ENCODE measurements at places on chromosomes 7 and 10.

DNA sequence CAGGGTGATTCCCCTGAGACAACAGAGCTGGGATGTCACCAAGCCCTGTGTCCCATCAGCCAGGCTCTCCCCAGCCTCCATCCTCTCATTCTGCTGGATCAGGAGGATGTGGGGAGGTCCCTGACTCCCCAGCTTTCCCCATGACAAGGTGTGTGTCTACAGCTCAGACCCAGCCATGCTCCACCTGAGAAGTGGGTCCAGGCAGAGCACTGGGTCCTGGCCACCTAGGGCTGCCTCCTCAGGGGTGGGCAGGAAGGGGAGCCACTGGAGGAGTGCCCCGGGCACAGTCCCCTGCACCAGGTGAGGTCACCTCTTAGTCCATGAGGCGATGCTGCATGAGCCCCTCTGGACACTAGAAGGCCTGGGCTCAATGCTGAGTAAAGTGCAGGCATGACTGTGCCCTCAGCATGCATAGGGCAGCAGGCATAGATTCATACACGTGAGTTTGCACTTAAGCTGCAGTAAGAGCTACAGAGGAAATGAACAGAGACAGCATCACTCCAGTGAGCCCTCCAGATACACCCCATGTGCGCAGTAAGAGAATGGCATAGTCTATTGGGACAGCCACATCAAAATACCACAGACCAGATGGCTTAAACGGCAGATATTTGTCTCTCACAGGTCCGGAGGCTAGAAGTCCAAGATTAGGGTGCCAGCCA lies 48.3 kb downstream of the ALOX5 start:
- no peak for DNase-seq

GRCh38 chr10:121607310-121608055 lies 9.2 kb upstream of the FGFR2 start:
- DNase-seq: no peak

GRCh38 chr7:117053432-117053831 lies 100.1 kb downstream of the ST7 start:
- DNase-seq: no peak

GRCh38 chr7:2069472-2069860 lies 163.3 kb downstream of the MAD1L1 start:
- DNase-seq: no peak

GRCh38 chr7:42907316-42907715 lies 4.6 kb downstream of the C7orf25 start:
- no peak for DNase-seq

GRCh38 chr10:76436401-76436811 lies 1005.0 kb downstream of the LRMDA start:
- DNase-seq: no peak

- DNase-seq: no peak
Observed at GRCh38 chr7:128425850-128426249, 16.1 kb upstream of the IMPDH1 start.

GRCh38 chr10:72126184-72126871 lies 38.0 kb upstream of the SPOCK2 start:
- peak; percentile 92 for DNase-seq

DNA sequence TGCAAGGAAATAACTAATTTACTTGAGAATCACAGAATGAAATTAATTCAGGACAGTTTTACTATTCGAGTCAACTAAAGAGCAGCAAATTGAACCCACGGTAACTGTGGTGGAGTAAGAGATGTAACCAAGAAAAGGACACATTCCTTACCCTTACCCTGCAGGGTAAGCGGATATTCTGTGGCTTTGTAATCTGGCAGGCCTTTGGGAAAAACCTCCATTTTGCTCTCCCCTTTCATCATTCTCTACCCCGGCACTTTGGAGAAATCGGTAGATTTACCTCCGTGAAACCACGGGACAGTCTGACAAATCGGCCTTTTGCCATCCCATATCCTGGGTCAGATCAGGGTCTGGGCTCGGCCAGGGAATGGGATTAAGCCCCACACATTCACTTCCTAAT lies 18.4 kb downstream of the RCC1L start:
- no peak for DNase-seq

DNA sequence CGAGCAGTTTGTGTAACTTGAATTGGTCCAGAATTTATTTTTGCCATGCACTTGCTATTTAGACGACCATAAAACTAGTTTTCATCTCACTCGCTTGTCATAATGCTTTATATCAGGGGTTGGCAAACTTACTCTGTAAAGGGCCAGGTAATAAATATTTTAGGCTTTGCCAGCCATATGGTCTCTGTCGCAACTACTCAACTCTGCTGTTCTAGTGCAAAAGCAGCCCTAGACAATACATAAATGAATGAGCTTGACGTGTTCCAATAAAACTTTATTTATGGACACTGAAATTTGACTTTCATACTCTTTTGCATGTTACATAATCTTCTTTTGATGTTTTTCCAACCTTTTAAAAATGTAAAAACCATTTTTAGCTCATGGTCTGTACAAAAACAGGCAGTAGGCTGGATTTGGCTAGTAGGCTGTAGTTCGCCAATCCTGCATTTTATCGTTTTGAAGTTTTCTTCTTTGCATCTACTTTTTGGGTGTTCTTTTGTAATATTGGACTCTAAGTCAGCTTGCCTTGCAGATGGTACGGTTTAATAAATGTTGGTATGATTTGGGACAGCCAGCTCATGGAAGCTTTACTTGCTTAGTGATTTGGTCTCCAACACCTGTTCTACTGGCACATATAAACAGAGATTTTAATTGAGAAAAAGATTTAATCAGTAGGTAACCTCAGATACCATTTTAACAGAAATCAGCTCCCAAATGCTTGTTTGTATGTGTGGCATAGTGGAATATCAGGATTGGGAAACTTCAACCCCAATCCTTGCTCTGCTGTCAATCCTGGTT lies 25.6 kb downstream of the SND1 start:
- no peak for DNase-seq

DNA sequence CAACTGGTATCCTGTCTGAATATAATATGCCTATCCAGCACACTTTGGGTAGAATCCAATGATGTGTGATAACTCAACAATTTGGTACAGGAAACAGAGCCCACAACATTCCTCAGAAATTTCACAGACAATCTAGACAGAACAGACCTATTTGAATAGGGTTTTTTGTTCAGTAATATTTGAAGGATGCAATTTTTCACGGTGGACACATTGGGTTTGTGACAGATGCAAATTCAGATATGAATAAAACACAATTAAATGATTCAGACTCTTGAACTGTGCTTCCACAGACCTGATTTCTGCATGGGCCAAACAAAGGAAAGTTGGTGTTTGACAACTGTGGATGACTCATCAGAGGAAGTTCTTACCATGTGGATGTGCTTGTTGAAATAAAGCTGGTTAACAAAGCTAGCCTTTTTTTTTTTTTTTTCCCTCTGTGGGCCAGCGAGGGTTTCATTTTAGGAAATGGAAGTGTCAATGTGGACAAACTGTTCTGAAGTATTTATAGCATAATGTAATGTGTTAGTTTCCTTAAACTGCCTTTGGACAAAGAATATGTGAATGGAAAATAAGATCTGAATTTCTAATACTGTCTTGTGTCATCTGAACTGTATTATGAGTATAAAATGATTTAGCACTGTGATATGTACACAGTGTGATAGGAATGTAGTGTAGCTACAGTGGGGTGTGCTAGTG lies 43.2 kb upstream of the FAM133B start:
- peak; percentile 34 for DNase-seq

- no peak for DNase-seq
Observed at GRCh38 chr10:45429790-45430189, 55.8 kb downstream of the ALOX5 start.

DNA sequence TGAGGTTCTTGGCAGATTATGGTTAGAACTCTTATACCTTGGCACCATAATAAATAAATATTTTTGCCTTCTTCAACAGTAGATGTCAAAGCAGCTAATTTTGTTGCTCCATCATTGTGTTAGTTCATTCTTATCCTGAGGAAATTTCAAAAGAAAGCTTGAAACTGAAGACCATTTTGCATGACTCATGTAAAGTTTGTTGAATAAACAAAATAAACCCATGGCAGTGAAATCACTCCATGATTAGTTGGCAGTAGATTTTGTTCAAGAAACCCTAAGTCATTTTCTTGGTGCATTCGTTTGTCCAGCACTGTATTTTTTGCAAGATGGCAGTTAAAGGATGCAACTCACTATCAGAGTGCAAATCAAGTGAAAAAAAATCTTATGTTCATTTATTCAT lies 91.6 kb downstream of the HECW1 start:
- no peak for DNase-seq

GRCh38 chr10:113390896-113391295 lies 162.0 kb upstream of the HABP2 start:
- DNase-seq: no peak

GRCh38 chr7:71539615-71540014 lies 407.7 kb downstream of the GALNT17 start:
- DNase-seq: no peak

- DNase-seq: peak; percentile 17
Observed at GRCh38 chr10:97321032-97321803, 2.1 kb downstream of the FRAT1 start.

DNA sequence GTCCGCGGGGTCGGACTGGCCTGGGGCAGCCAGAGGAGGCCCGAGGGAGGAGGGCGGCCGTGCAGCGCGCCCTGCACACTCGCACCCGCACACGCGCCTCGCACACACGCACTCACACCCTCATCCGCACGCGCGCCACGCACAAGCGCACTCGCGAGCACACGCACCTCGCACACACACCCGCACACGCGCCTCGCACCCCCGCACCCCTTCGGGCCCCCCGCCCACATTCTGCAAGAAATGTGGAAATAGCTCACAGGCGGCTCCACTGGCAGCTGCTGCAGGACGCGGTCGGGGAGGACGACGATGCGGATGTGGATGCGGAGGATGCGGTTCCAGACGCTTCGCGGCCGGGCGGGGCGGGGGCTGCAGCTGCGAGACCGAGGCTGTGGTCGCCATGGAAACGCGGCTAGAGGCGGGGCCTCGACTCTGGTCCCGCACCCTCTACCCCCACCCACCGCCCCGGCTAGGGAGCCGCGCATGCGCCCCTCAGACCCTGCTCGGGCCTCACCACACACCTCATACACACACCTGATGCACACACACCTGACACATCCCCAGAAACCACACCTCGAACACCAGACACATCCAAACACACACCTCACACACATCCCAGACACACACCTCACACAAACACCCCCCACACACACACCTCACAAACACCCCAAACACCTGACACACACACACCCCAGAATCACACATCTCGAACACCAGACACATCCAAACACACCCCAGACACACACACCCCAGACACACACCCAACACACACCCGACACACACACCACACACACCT lies at the start of gene CALY:
TSS of gene CALY (minus strand) at position 320 of the 793 bp plus-strand sequence. CDS start 7,907 bp downstream, outside the sequence.
- DNase-seq: peak; percentile 83

DNA sequence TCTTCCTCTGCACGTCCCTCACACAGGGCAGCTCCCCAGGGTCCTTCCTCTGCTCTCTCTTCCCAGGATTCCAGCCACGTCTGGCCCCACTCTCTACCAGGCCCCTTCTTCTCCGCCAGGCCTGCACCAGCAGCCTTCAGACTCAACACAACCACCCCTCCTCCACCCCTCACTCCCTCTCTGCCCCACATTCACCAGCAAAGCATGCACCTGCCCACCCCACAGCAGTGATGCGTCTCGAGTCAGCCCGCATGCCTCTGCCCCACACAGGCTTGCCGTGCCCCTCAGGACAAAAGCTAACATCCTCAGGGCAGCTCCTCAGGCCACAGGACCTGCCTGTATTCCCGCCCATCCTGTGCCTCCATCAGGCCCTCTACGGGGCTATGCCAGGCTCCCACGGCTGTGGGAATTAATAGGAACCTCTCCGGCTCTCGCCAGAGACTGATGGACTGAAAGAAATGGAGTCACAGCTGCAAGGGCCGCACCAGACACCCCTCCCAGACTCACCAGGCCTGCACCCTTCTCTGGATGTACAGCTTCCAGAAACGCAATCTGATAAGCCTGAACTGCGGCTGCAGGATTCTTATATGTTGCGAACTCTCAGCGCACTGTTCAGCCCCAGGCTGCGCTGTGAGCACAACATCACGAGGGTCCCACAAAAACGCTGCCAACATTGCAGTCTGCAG lies 100.1 kb downstream of the CYTH3 start:
- DNase-seq: no peak

DNA sequence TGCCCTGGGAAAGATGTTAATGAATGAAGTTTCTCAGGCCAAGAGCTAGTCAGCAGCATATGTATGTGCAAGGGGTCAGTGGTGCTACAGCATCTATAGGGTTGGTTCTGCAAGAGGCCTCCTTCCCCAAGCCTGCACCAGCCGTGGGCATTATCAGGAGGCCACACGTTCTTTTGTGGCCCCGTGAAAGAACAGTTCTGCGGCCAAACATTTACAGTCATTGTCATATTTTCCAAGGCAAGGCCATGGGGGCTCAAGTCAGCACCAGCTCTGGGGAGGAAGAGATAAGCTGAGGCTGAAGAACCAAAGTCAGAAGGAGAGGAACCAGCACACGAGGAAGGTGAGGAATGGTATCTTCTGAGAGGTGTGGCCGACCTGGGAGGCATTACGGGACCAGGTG lies 54.4 kb upstream of the TMEM72 start:
- DNase-seq: no peak

DNA sequence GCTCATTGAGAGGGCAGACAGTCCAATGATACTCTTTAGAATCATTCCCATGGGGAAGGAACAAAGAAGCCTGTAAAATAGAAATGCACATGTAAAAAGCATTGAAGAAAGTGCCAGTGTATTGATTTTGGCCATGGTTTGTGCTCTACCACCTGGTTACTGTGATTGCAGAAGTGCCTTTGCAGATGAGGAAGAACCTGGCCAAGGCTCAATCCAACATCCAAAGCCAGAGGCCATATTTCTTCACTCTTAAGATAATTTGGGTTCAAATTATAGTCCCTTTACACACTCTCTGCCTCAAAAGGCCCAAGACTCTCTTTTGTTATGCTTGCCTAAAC lies 122.1 kb downstream of the EGFR start:
- no peak for DNase-seq

DNA sequence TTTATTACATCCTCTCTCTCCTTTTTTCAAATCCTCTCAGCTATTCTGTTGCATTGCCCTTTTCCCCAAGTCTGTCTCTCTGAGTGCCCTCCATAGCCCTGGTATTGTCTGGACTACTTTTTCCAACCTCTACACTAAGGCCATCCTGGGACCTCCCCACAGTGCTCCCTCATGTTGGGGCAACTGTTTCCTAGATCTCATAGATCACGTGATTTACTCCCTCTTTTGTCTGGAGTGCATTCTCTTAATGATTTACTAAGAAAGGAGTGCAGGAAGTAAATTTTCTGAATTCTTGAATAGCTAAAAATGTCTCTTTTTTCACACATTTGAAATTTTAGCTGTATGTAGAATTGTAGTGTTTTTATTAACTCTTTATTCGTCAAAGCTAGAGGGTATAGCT lies 217.0 kb downstream of the PAXIP1 start:
- no peak for DNase-seq

DNA sequence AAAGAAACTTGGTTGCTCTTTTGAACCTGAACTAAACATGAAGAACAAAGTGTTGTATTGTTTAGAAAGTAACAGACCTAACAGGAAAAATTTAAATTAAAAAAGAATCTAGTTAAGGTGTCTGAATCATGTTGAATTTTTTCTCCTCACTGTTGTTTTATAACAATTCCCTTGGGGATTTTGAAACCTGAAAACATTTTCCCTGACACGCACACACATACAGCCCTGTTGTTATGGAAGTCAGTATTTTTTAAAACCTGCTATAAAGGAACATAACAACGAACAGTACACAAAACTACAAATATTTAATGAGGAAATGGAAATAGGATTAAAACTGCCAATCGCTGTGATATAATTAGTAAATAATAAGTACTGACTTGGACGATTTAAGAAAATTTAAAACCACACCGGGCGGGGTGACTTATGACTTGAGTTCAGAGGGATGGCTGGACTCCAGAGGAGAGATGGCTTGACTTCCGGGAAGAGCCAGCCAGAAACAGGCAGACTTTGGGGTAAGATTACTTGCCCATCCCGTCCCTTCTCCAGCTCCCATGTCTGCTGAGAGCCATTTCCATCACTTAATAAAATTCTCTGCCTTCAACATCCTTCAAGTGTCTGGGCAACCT lies 16.2 kb upstream of the SPOCK2 start:
- DNase-seq: peak; percentile 70

All from HAP-1 (cell line).